ENCODE measurements at places on chromosomes 1 and 21. TPM values are rescaled to one million over a fixed set of nuclear protein-coding genes. Genes with fewer than 3 reads are reported as not detected.

Gene HAO2
- total RNA-seq = not detected

Gene GBP6
- not detected for total RNA-seq

Gene MKNK1
- 16.1 TPM for total RNA-seq

Gene SPRR3
- total RNA-seq = 0.20 TPM

Gene SLC35F3
- total RNA-seq = not detected

Gene PDZK1
- 7.9 TPM for total RNA-seq

Gene FTCD
- 0.33 TPM for total RNA-seq

- no peak for DNase-seq
These were observed 98.6 kb downstream of the ADGRL2 start for GRCh38 chr1:81899214-81899821.

DNA sequence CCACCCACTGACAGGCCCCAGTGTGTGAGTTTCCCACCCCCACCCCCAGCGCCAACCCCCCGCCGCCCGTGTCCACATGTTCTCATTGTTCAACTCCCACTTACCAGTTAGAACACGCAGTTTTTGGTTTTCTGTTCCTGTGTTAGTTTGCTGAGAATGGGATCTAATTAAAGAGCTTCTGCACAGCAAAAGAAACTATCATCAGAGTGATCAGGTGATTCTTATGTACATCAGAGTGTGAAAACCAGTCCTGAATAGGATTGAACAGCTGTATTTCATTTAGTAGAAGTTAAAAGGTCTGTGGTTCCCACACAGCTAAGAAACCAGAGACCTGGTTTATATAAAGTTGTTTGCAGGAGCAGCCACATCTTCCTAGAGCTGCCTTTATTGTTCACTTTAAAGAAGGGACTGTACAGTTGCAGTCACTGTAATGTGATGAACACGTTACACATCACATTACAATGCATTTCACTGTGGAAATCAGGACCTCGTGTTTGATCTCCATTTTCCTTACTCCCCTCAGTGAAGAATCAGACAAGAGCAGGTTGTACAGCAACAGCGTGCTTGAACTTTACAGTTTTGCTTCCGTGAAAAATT, 1.2 kb downstream of the GBP6 start:
- no peak for DNase-seq

- DNase-seq = peak; percentile 32
These were observed 1.3 kb downstream of the GLRX2 start for GRCh38 chr1:193103759-193104501.

DNA sequence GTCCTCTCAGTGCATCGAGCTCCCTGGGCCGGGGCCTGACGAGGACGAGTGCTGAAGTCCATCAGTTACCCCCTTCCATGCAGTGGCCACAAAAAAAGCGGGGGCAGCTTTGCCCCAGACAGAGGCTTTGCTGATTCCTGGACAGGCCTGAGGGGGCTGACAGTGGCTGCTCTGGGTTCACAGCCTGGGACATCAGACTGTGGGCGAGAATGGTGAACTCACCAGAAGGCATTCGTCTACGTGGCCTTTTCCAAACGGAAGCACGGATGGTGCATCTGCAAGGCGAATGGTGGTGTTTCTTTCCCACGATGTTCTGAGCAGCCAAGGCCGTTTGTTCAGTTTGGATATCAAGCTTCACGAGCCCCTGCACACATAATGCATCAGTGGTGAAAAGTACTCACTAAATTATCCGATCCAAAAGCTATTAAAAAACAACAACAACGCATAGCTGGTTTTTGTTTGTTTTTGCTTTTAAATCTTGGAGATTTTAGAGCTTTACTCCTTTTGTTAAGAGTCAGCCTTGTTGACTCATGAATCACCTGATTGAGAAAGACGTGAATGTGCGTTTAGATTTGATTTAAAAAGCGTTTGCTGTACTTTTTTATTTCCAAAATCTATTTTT, 6.3 kb upstream of the ZBTB21 start:
- DNase-seq = no peak

DNA sequence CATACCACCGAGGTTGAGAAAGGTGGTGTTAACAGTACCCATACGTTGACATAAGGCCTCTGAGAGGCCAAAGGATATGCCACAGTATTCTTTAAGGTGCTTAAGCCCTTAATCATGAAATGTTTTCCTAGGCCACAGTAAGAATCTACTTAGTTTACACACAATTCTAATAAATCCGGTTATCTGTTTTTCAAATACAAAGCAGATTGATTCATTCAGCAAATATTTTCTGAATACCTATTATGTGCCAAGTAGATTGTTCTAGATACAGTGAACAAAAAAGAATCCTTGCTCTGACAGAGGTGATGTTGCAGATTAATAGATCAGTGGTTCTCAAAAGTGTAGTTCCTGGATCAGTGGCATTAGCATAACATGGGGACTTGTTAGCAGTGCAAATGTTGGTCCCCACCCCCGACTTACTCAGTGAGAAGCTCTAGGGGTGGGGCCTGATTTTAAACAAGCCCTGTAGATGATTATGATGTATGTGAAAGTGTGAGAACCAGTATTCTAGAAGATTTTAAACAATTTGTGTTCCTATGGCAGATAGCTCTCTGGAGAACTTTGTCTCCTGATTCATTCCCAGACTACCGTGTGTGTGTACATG, 61.6 kb downstream of the NFIA start:
- no peak for DNase-seq

- no peak for DNase-seq
These were observed 128.7 kb downstream of the PPIAL4G start for GRCh38 chr1:148354284-148354912.

GRCh38 chr21:14114251-14114650, 96.5 kb downstream of the LIPI start:
- DNase-seq = peak; percentile 56

GRCh38 chr21:26965040-26965906, 1.6 kb downstream of the ADAMTS5 start:
- DNase-seq = no peak

- no peak for DNase-seq
These were observed 13.6 kb downstream of the THAP3 start for GRCh38 chr1:6638226-6638625.

GRCh38 chr1:204426035-204426436, 14.4 kb upstream of the PPP1R15B start:
- no peak for DNase-seq

- DNase-seq = no peak
These were observed 12.5 kb upstream of the VAMP4 start for GRCh38 chr1:171754353-171754705.

DNA sequence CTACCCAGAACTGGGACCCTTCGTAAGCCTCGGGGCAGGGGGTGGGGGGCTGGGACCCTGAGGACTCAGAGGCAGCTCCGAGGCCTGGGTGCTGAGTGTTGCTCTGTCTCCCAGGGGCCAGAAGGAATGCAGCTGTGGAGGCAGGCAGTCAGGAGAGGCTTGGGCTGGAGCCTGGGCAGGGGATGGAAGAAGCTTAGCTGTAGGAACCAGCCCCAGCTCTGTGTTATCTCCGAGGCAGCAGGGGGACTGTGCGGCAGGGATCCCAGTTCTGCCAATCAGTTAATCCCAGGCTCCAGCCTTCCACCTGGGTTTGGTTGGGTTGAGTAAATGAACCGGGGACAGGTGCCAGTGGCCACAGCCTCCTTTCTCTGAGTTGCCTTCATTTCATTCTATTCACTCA, 8.2 kb upstream of the GRIK3 start:
- DNase-seq = no peak

DNA sequence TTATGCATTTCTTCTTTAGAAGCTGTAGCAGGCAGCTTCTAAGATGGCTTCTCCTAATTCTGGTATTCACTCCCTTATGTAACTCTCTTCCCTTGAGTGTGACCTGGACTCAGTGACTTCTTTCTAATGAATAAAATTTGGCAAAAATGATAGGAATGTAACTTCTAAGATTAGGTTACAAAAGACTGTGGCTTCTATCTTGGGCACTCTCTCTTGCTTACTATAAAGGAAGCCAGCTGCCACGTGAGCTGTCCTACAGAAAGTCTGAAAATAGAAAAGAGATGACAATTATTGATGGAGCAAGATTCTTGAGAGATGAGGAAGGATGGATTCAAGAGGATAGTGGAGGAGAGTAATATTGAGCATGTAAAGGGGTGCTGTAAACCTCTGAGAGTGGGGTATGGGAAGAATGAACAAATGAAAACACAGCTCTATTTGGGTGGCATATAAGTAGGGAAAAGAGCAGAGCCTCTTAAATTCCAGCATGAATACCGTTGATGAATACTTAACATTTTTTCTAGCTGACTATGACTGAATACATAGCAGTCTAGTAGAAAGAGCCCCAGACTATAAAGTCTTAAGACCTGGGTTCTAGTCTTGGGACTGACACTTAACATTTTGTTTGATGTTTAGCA, 5.5 kb downstream of the TSEN15 start:
- no peak for DNase-seq

DNA sequence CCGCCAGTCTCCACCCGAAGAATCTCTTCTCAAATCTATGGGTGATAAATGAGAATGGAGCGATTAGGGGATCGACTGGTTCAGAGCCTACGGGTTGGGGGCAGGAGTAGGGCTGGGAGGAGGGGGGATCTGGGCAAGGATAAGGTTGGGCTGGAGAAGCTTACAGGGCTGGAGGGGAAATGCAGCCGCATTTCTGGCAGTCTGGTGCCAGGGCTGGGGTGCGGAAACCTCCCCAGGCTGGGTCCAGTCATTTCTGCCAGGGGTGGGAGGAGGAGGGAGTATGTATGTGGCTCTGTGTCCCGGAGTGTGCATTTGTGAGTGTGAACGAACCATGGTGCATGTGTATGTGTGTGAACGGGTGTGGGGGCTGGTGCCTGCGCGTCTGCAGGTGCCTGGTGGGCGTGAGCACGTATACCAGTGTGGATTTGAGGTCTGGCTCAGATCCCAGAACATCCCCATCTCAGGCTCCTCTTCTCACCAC, 10.2 kb downstream of the C1orf216 start:
- no peak for DNase-seq

DNA sequence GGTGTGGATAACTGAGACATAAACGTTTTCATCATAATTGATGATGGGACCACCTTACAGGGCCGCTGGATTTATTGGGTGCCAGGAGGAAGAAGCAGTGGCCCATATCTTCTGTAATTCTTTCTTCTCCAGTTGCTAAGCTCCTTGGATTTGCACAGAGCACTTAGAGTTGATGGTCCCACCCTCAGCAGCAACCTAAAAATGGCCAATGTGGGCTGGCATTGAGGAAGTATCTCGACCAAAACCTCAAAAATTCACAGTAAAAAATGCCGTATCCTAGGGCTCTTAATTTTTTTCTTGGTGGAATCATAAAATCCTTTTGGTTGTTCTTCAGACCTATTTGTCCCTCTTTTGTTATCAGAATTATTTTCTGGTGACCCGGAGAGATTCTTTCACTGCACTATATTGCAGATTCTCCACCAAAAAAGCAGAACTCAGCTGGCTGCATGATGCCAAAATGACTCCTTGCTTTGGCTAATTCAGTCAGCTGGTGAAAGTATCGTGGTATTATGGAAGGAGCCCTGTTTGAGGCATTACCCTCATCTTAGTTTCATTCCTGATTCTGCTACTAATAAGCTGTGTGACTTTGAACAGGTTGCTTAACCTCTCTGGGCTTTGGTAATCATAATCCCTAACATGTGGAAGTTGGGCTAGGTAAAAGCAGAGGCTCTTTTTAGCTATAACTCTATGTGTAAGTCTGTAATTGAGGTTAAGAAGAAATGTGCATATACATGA, 27.6 kb downstream of the KIRREL1 start:
- DNase-seq = no peak

DNA sequence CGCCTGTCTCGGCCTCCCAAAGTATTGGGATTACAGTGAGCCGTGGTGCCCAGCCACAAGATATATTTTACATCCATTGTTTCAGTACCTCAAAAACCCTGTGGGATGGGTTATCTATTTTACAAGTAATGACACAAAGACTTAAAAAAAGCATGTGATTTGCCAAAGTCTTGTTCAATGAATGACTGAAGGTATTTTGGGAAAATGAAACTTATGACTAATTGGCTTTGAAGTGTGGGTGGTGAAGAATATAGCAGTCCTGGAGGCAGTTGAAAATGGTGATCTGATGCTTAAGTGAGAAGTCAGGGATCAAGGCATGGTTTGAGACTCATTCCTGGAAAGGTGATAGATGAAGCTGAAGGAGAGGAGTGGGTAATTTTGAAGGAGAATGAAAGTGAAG, 3.0 kb downstream of the SWT1 start:
- no peak for DNase-seq
